ENCODE measurements at places on chromosomes 2 and 18. TPM values are rescaled to one million over a fixed set of nuclear protein-coding genes. Genes with fewer than 3 reads are reported as not detected.

LCT gene
- 0.07 TPM for total RNA-seq

SCN9A gene
- total RNA-seq: 1.8 TPM

IL1A gene
- 0.99 TPM for total RNA-seq

NYAP2 gene
- total RNA-seq: not detected

TMEM200C gene
- total RNA-seq: 0.07 TPM

IL1F10 gene
- not detected for total RNA-seq

TFCP2L1 gene
- total RNA-seq: not detected

GKN1 gene
- total RNA-seq: not detected

CNOT9 gene
- 68.9 TPM for total RNA-seq

IL36B gene
- not detected for total RNA-seq

TMEFF2 gene
- 0.12 TPM for total RNA-seq
